ENCODE measurements at places on chromosomes 4 and X.

GRCh38 chrX:52353838-52354237, 15.0 kb upstream of the XAGE2 start:
- no peaks in the 10 kb centered on the region for H3K4me1 ChIP-seq
- H3K27ac ChIP-seq = no peak overlapping the region
- no peaks in the 10 kb centered on the region for H3K27me3 ChIP-seq
- no peaks in the 10 kb centered on the region for H3K36me3 ChIP-seq
- DNase-seq = no peak
- H3K4me3 ChIP-seq = no peak overlapping the region

DNA sequence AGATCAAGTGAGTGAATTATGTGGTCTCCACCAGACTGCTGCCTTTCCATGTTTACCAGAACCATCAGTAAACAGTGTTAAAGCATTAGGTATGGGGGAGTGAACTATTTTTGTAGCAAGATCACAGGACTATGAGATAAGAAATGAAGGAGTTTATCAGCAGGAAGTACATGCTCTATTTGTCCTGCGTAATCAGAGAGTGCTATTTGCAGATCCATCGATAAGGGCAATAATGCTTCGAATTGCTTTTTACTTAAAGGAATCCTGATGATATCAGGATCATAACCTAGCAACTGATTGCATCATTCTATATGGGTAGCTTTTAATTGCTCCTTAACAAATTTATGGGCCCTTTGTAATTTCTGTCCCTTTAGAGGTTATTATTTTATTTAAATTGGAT, 57.1 kb downstream of the RBM46 start:
- no peaks in the 10 kb centered on the region for H3K36me3 ChIP-seq
- H3K27me3 ChIP-seq = no peaks in the 10 kb centered on the region
- no peak overlapping the region for H3K27ac ChIP-seq
- H3K4me1 ChIP-seq = peaks cover 7% of the 10 kb centered on the region
- DNase-seq = no peak

GRCh38 chr4:73408181-73408867, 4.2 kb downstream of the ALB start:
- no peak overlapping the region for H3K4me3 ChIP-seq
- H3K4me1 ChIP-seq = no peaks in the 10 kb centered on the region
- H3K27me3 ChIP-seq = no peaks in the 10 kb centered on the region
- H3K36me3 ChIP-seq = no peaks in the 10 kb centered on the region
- H3K27ac ChIP-seq = no peak overlapping the region

- DNase-seq = no peak
- no peaks in the 10 kb centered on the region for H3K4me1 ChIP-seq
- H3K4me3 ChIP-seq = no peak overlapping the region
- H3K27ac ChIP-seq = no peak overlapping the region
- no peaks in the 10 kb centered on the region for H3K36me3 ChIP-seq
- no peaks in the 10 kb centered on the region for H3K27me3 ChIP-seq
Measured at GRCh38 chr4:40651280-40651679, 21.6 kb upstream of the RBM47 start.

DNA sequence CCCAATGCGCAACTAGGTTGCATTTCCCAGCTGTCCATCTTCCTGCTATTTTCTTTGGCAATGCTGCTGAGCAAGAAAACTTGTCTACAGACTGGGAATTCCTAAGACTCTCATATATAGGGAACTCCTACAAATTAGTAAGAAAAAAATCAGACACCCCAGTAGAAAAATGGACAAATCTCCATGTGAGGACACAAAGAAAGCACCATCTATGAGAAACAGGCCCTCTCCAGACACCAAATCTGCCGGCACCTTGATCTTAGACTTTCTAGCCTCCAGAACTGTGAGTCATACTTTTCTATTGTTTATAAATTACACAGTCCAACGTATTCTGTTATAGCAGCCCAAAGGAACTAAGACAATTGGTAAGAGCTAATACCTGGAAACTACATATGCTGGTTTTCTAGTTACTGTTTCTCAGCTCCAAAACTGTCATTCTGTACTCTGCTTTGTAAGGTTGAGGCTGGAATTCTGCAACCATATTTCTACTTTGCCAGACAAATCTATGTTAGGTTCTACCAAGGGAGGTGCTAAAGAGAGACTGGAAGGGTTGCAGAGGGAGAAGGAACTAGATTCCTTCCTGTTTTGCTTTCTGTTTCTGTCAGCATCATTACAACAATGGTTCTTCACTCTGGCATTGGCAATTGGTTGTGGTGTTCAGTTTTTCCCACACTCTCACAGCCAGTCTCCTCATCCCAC, 35.7 kb upstream of the FAM241A start:
- H3K27me3 ChIP-seq = no peaks in the 10 kb centered on the region
- no peaks in the 10 kb centered on the region for H3K36me3 ChIP-seq
- no peaks in the 10 kb centered on the region for H3K4me1 ChIP-seq
- no peak overlapping the region for H3K27ac ChIP-seq
- H3K4me3 ChIP-seq = no peak overlapping the region

GRCh38 chr4:60133375-60133774, 1066.8 kb upstream of the ADGRL3 start:
- no peak overlapping the region for H3K27ac ChIP-seq
- no peak for DNase-seq
- H3K27me3 ChIP-seq = no peaks in the 10 kb centered on the region
- no peaks in the 10 kb centered on the region for H3K4me1 ChIP-seq
- no peak overlapping the region for H3K4me3 ChIP-seq

DNA sequence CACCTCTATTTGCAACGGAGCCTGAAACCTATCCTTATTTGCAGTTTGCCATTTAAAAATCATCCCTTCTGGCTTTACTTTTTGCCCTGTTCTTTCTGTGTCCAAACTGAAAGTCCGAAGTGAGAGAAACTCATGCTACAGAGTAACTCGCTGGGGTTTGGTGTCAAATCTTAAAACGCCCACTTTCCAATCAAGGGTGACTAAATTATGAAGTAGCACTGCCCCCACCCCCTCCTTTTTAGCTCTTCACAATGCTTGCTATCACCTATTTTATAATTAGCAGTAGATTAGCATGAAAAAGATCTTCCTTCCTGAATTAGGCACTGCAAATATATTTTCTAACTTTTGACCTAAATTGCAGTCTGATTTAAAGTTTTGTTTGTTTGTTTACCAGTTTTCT, 52.5 kb downstream of the VGLL1 start:
- H3K36me3 ChIP-seq = no peaks in the 10 kb centered on the region
- H3K27me3 ChIP-seq = no peaks in the 10 kb centered on the region
- H3K4me3 ChIP-seq = no peak overlapping the region
- no peak for DNase-seq
